DMS53 (cell line): ENCODE measurements at places on chromosomes 1 and 21.

- DNase-seq: no peak
Observed at GRCh38 chr1:183812128-183812527, 7.2 kb downstream of the RGL1 start.

GRCh38 chr1:82059959-82060358 is 259.2 kb downstream of the ADGRL2 start:
- DNase-seq: no peak

GRCh38 chr1:205441318-205441633 is 14.6 kb downstream of the BLACAT1 start:
- no peak for DNase-seq

DNA sequence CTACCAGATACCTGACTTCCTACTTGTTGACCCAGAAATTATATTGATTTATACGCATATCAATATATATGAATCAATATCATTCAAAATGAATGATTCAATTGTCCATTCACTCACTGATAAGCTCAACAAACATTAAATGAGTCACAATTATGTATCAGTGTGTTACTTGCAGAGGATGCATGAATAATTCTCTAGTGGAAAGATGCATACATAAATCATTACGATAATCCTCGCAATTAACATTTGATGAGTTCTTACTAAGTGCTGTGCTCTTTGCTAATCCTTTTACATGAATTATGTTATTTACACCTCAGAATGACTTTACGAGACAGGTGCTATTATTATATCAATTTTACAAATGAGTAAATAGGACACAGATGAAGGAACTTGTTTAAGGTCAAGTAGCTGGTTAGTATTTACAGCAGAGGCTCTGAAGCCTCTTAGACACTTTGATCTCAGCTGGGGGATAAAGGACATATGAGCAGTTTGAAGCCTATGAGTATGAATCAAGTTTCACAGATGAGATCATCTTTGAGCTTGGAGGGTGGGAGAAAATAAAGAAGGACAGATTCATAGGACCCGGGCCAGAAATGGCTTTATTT is 112.8 kb upstream of the ADAMTS5 start:
- peak; percentile 92 for DNase-seq

- DNase-seq: no peak
Observed at GRCh38 chr1:246005067-246005466, 502.0 kb downstream of the SMYD3 start.

- no peak for DNase-seq
Observed at GRCh38 chr1:237895630-237896029, 4.9 kb upstream of the ZP4 start.

DNA sequence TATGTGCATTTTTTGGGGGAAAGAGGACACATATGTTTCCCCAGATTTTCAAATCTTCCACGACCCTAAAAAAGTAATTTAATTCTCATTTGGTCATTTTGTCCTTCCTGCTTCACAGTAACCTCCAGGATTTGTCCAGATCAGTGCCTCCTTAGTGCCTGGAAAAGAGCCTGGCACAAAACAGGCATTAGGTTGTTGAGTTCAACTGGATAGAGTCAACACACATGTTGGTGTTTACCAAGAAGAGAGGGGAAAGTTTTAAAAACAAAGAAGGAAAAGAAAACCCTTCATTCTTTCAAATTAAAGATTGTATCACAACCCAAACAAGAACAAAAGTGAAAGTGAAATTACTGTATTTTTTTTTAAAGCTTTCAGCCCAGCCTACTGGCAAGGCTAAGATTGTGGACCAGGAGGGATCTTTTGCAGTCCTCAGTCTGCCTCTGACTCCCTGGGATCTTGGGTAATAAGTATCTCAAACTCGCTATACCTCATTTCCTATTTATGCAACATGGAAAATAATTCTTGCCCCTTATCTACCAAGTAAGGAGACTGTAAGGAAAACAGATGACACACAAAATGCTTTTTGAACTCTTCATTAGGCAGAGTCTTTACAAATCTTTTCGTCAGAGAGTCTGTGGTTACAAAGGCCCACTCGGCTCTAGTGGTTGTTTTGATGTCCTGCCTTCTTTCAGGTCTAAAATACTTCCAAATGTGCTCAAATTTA is 57.8 kb downstream of the ZNF281 start:
- peak; percentile 24 for DNase-seq

DNA sequence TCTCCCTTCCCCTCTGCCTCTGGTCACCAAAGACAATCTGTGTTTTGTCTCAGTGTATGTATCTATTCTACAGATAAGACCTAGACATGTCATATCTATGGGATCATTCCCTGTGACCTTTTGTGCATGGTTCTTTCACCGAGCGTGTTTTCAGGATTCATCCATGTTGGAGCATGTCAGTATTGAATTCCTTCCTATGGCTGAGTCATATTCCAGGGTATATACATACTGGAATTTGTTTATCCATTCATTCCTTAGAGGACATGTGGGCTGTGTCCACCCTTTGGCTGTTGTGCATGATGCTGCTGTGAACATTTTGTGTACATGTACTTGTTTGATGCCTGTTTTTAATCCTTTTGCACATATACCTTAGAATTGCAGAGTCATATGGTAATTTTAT is 69.9 kb downstream of the NFASC start:
- DNase-seq: no peak

DNA sequence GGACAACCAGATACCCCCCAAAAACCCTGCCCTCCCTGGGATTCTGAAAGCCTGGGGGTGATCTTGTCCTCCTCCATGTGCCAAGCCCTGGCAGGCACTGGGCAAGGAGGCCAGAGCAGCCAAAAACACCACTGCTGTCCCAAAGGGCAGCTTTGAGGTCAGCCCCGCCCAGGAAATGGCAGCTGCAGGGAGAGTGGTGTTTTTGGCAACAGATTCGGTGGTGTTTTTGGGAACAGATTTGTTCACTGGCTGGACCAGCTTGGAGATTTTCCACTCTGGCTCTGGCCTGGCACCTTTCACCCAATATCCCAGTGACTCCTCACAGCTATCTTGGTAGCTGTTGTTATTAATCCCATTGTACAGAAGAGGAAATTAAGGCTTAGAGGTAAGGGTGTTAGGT is 34.7 kb downstream of the LRP8 start:
- no peak for DNase-seq

DNA sequence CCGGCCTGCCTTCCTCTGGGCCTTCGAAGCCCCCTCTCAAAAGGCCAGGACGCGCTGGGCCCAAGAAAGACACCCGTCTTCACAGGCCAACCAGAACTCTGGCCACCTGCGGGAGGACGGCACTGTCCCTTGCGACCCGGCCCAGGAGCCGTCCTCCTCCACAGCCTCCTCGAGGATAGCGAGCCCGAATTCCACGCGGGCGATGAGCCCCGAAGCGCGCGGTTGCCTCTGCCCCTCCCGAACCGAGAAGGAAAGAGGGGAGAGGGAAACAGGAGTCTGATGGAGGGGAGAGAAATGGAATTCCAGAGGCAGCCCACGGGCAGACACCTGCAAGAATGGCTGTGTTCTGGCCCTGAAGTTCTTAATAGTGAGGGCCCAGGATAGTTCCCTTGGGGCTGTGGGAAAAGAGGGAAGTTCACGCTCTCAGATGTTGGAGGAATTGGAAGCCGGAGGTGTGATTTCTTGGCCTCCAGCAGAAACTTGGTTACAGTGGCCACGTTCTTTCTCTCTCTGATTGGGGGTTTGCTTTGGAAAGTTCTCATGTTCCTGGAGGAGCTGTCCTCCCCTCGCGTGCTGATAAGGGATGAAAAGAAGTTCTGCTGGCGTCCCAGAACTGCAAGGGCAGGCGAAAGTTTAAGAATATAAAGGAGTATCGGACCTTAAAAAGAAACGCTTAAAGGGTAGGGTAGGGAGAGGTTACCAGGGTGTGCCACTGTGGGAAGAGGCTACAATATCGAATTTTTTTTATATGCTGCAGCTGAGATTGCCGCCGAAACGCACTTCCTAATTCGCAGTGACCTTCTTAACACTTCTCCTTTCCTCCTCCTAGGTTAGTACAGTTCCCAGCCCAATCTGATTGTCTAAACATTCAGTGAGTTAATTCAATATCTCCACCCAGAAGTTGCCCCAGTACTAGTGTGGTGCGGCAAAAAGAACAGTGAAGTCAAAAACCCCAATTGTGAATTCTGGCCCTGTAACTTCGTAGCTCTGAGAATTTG is 5.8 kb upstream of the SLC44A5 start:
- no peak for DNase-seq

DNA sequence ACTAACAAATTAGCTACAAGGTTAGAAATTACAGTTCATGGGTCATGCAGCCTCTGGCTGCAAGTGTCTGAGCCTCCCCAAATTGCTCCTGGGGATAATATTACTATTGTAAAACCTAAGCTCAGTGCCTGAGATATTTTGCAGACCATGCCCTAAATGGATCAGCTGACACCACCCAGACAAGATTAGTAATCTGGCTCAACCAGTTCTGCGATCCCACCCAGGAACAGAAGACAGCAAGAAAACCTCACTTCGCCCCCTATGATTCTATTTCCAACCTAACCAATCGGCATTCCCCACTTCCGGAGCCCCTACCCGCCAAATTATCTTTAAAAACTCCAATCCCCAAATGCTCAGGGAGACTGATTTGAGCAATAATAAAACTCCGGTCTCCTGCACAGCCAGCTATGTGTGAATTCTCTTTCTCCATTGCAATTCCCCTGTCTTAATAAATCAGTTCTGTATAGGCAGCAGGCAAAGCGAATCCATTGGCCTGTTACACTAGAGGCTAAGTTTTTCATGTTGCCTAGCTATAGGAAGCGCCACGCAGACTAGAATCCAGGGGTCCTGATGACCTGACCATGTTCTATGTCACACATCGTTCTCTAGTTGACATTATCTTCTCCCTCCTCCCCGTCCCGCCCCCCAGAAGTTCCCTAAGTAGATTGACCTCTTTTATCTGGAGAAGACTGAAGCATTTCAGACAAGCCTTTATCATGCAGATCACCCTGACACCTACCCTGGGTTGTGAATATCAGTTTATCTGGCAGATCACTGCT is 22.4 kb upstream of the ZFYVE9 start:
- DNase-seq: no peak

DNA sequence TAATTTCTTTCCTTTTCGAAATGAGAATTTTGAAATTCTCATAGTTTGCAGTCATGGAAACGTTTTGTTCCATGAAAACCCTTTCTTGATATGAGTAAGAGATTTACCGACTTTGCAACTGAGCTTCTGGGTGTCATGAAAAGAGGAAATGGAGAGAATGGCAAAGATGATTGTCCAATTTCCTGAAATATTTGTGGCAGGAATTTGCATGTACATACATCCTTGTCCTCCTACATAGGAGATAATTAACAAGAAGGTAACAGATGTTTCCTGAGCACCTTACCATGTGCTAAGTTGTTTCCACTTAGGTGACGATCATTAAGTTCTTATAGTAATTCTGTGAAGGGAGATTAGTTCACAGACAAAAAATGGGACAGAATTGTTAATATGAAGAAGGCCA is 170.7 kb downstream of the NEGR1 start:
- no peak for DNase-seq

DNA sequence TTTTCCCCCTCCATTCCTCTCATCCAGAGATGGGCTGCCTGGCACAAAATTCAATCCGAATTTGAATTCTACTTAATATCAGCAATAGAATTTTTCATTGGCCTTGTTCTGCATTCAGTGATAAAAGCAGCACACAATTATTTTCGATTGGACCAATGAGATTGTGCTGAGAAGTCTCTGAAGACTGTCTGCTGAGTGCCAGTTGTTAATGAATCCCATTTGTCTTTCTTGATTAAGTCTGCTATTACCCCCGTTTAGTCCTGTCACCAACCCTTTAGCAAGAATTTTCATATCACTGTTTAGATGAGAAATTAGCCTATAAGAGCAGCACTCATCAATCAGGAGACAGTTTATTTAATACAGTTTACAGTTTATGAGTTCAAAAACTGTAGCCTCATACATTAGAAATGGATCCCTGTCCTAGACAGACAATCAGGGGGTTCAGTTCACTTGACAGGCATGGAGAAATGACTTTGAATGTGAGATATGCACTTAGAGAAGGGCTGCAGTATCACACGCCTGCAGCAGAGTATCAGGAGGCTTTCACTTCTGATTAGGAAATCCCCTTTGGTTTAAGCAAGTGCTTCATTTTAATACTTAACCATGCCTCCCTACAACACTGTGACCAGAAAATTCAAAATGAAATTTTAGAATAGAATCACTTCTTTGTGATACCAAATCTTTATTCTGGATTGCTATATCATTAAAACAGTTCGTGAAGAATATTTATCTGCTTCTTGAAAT is 304.7 kb upstream of the PTBP2 start:
- no peak for DNase-seq
